ENCODE measurements at places on chromosomes 3 and 15. TPM values are rescaled to one million over a fixed set of nuclear protein-coding genes. Genes with fewer than 3 reads are reported as not detected.

- no peak overlapping the region for H3K4me3 ChIP-seq
- no peaks in the 10 kb centered on the region for H3K36me3 ChIP-seq
- DNase-seq: no peak
- peak overlapping the region; percentile 41 for H3K27ac ChIP-seq
- no peaks in the 10 kb centered on the region for H3K27me3 ChIP-seq
These were observed 8.6 kb downstream of the ANP32A start for GRCh38 chr15:68812069-68812468.

DNA sequence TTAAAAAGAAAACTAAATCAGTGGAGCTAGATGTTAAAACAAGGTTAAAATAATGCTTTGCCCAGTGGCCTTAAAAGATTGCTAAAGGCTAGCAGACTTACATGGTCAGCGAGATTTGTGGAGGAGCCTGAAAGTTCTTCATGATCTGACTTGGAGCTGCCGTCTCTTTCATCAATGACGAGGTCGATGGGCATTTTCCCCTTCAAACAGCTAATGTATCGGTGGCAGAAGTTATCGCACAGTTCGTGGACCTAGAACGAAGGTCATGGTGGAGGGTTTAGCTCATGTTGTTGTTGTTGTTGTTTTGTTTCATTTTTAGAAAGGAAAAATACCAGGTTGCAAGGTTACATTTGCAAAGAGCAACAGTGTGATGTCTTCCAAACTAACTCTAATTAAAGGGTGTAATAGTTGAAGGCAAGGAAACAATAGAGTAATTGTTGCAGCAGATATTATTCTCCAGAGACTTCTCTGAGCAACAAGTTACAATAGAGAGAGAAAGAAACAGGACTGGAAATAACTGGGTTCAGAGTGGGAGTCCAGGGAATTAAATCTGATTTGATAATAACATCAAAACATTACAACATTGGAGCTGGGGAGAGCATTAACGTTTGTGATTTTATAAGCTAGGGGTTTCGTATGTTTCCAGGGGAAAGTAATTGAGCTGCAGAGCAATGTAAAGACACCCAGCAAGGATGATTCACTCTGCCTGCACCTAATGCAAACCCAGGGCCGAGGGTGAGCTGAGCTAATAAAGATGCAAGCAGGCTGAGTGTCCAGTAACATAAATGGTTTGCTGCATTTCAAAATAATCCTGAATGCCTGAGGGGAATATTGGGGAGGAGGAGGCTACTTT, 6.6 kb downstream of the MEIS2 start:
- no peak overlapping the region for H3K4me3 ChIP-seq
- no peaks in the 10 kb centered on the region for H3K36me3 ChIP-seq
- H3K27ac ChIP-seq: no peak overlapping the region
- H3K27me3 ChIP-seq: peaks cover 51% of the 10 kb centered on the region
- H3K4me1 ChIP-seq: peaks cover 6% of the 10 kb centered on the region

- H3K27ac ChIP-seq: no peak overlapping the region
- DNase-seq: no peak
- no peaks in the 10 kb centered on the region for H3K36me3 ChIP-seq
- H3K4me1 ChIP-seq: no peaks in the 10 kb centered on the region
These were observed 202.8 kb downstream of the TP63 start for GRCh38 chr3:189833996-189834395.

GRCh38 chr3:101512396-101512645, 691 bp downstream of the SENP7 start:
- H3K27me3 ChIP-seq: no peaks in the 10 kb centered on the region
- DNase-seq: no peak
- H3K36me3 ChIP-seq: no peaks in the 10 kb centered on the region
- H3K27ac ChIP-seq: peak overlapping the region; percentile 95
- no peaks in the 10 kb centered on the region for H3K4me1 ChIP-seq

DNA sequence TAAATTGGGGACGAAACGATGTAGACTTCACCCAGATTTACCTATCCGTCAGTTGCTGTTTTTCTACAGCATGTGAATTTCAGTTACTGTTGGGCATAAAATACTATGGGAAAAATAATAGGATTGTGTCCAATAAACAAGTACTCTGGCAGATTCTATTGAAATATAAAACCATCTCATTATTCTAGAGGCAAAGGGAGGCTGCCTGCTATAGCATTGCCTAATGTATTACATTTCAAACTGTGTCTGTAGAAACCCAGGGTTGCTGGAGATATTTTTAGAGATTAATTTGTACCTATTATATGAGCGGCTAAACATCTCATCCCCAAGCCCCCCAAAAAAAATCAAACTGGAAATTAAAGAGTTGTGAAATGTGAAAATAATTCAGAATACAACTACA, 159.6 kb upstream of the IL12A start:
- H3K27me3 ChIP-seq: no peaks in the 10 kb centered on the region
- H3K4me3 ChIP-seq: no peak overlapping the region
- no peak overlapping the region for H3K27ac ChIP-seq
- peaks cover 29% of the 10 kb centered on the region for H3K4me1 ChIP-seq
- no peaks in the 10 kb centered on the region for H3K36me3 ChIP-seq

DNA sequence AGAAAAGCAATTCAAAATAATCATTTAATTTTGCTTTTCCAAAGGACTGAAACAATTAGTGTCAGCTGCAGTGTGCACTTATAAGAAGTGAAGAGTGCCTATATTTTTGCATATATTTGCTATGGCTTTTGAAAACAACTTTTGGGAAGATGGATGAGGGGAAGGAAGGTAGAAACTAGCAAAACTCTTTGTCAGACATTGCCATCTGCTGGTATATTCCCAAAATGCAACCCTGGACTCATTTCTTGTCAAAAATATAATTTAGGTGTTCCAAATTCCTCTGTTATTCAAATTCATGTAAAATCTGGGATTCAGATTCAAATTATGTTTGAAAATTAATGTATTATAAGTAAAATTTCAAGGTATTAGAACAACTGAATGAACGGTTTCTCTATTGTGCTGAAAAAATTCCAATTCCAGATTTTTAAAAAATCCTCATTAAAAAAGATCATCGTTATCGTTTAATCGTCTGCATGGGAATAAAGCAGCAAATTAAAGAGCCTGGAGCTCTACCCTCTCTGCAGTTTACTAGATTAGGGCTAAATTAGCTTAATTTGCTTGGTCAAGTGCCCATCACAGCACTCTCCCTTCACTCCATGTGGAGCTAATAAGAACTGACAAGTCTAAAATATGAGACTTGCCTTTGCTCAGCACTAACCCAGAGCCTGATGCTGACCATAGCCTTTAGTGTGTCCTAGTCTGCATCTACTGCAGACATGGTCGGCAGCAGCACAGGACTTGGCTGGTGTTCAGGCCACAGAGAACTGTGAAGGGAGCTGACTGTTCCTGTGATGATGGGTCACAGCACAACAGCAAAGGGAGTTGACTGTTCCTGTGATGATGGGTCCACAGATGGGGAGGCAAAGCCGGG, 67.9 kb upstream of the MITF start:
- no peak overlapping the region for H3K27ac ChIP-seq
- H3K27me3 ChIP-seq: no peaks in the 10 kb centered on the region
- peak; percentile 56 for DNase-seq
- H3K4me1 ChIP-seq: no peaks in the 10 kb centered on the region
- no peak overlapping the region for H3K4me3 ChIP-seq
- no peaks in the 10 kb centered on the region for H3K36me3 ChIP-seq

GRCh38 chr3:155640098-155640497, 104.8 kb downstream of the PLCH1 start:
- no peak overlapping the region for H3K4me3 ChIP-seq
- peaks cover 5% of the 10 kb centered on the region for H3K4me1 ChIP-seq
- no peak overlapping the region for H3K27ac ChIP-seq
- no peak for DNase-seq
- H3K36me3 ChIP-seq: no peaks in the 10 kb centered on the region
- H3K27me3 ChIP-seq: no peaks in the 10 kb centered on the region

GATA2 gene
- total RNA-seq: 16.5 TPM

GRCh38 chr3:191762323-191762960, 301.5 kb downstream of the PYDC2 start:
- no peaks in the 10 kb centered on the region for H3K27me3 ChIP-seq
- no peaks in the 10 kb centered on the region for H3K36me3 ChIP-seq
- DNase-seq: no peak
- H3K4me3 ChIP-seq: no peak overlapping the region

DNA sequence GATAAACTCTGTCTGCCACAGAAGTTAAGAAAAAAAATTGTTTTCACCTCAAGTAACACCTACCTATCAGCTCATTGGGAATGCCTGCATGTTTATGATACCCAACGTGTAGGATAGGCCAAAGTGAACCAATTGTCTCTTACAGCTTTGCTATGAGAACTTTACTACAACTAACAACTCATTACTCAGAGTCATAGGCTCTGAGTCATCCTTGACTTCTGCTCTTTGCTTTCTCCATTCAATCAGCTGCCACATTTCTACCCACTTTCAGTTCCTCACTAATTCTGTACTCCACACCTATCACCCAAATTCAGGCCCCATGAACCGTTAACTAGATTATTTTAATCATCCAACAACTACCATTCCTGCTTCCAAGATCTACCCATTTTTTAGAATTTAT, 843.9 kb downstream of the TUSC7 start:
- H3K4me3 ChIP-seq: no peak overlapping the region
- no peaks in the 10 kb centered on the region for H3K27me3 ChIP-seq
- no peaks in the 10 kb centered on the region for H3K4me1 ChIP-seq
- H3K36me3 ChIP-seq: no peaks in the 10 kb centered on the region

GRCh38 chr3:54349691-54350090, 227.3 kb downstream of the CACNA2D3 start:
- no peaks in the 10 kb centered on the region for H3K27me3 ChIP-seq
- DNase-seq: no peak
- no peaks in the 10 kb centered on the region for H3K36me3 ChIP-seq
- H3K4me3 ChIP-seq: no peak overlapping the region
- H3K27ac ChIP-seq: no peak overlapping the region

GRCh38 chr15:40782609-40783227, 12.9 kb downstream of the C15orf62 start:
- peak; percentile 93 for DNase-seq
- H3K4me1 ChIP-seq: peaks cover 19% of the 10 kb centered on the region
- peaks cover 24% of the 10 kb centered on the region for H3K36me3 ChIP-seq
- no peaks in the 10 kb centered on the region for H3K27me3 ChIP-seq
- no peak overlapping the region for H3K27ac ChIP-seq

- no peak for DNase-seq
- H3K36me3 ChIP-seq: no peaks in the 10 kb centered on the region
- H3K27ac ChIP-seq: no peak overlapping the region
- no peaks in the 10 kb centered on the region for H3K4me1 ChIP-seq
- no peak overlapping the region for H3K4me3 ChIP-seq
These were observed 486.2 kb downstream of the IGSF11 start for GRCh38 chr3:118548434-118548833.

MKRN2OS gene
- 0.52 TPM for total RNA-seq

- H3K27ac ChIP-seq: no peak overlapping the region
- H3K4me1 ChIP-seq: no peaks in the 10 kb centered on the region
- no peak overlapping the region for H3K4me3 ChIP-seq
- DNase-seq: no peak
- no peaks in the 10 kb centered on the region for H3K36me3 ChIP-seq
- no peaks in the 10 kb centered on the region for H3K27me3 ChIP-seq
These were observed 301.3 kb downstream of the EDEM1 start for GRCh38 chr3:5488771-5489170.

LRRIQ4 gene
- total RNA-seq: 0.12 TPM

GRCh38 chr3:45682786-45683185, 6.4 kb upstream of the SACM1L start:
- H3K36me3 ChIP-seq: peaks cover 17% of the 10 kb centered on the region
- no peak overlapping the region for H3K4me3 ChIP-seq
- H3K27me3 ChIP-seq: no peaks in the 10 kb centered on the region
- DNase-seq: no peak

- H3K27me3 ChIP-seq: no peaks in the 10 kb centered on the region
- no peak for DNase-seq
- no peaks in the 10 kb centered on the region for H3K36me3 ChIP-seq
- no peak overlapping the region for H3K27ac ChIP-seq
These were observed 57.1 kb upstream of the CMTM8 start for GRCh38 chr3:32181365-32181764.

DNA sequence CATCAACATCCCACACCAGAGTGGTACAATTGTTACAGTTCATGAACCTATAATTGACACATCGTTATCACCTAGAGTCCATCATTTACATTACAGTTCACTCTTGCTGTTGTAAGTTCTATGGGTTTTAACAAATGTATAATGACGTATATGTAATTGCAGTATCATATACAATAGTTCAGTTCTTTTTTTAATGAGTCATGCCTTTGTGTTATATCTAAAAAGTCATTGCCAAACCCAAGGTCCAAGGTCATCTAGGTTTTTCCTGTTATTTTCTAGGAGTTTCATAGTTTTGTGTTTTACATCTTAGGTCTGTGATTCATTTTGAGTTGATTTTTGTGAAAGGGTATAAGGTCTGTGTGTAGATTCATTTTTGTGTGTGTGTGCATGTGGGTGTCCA, 160.9 kb upstream of the GALNT15 start:
- H3K4me1 ChIP-seq: no peaks in the 10 kb centered on the region
- H3K27ac ChIP-seq: no peak overlapping the region
- H3K27me3 ChIP-seq: no peaks in the 10 kb centered on the region

GRCh38 chr3:169304716-169305115, 358.8 kb downstream of the MECOM start:
- no peak overlapping the region for H3K4me3 ChIP-seq
- H3K27me3 ChIP-seq: no peaks in the 10 kb centered on the region
- no peaks in the 10 kb centered on the region for H3K4me1 ChIP-seq

GRCh38 chr3:189635339-189635738, 4.2 kb downstream of the TP63 start:
- H3K36me3 ChIP-seq: no peaks in the 10 kb centered on the region
- DNase-seq: no peak
- H3K4me3 ChIP-seq: no peak overlapping the region
- H3K27ac ChIP-seq: no peak overlapping the region
- no peaks in the 10 kb centered on the region for H3K27me3 ChIP-seq

- H3K36me3 ChIP-seq: no peaks in the 10 kb centered on the region
- DNase-seq: no peak
- H3K27me3 ChIP-seq: no peaks in the 10 kb centered on the region
- H3K4me3 ChIP-seq: no peak overlapping the region
- H3K27ac ChIP-seq: no peak overlapping the region
- no peaks in the 10 kb centered on the region for H3K4me1 ChIP-seq
These were observed 277.5 kb upstream of the CDIN1 start for GRCh38 chr15:36301947-36302346.

FILIP1L gene
- total RNA-seq: 24.3 TPM

- H3K27me3 ChIP-seq: no peaks in the 10 kb centered on the region
- H3K27ac ChIP-seq: no peak overlapping the region
- no peak for DNase-seq
- H3K4me1 ChIP-seq: no peaks in the 10 kb centered on the region
- no peak overlapping the region for H3K4me3 ChIP-seq
- H3K36me3 ChIP-seq: no peaks in the 10 kb centered on the region
These were observed 149.0 kb downstream of the NEK10 start for GRCh38 chr3:27220166-27220565.

- no peak overlapping the region for H3K27ac ChIP-seq
- no peak for DNase-seq
- no peaks in the 10 kb centered on the region for H3K4me1 ChIP-seq
- no peaks in the 10 kb centered on the region for H3K27me3 ChIP-seq
- no peak overlapping the region for H3K4me3 ChIP-seq
These were observed 54.0 kb upstream of the GADL1 start for GRCh38 chr3:30948426-30948825.

GRCh38 chr3:61601831-61602230, 40.5 kb downstream of the PTPRG start:
- peak; percentile 58 for DNase-seq
- no peaks in the 10 kb centered on the region for H3K27me3 ChIP-seq
